NCI-H1694 (cell line): ENCODE measurements at places on chromosomes 1 and 21.

- DNase-seq, result no peak
Observed at GRCh38 chr1:41025979-41026819, 4.7 kb upstream of the SLFNL1 start.

DNA sequence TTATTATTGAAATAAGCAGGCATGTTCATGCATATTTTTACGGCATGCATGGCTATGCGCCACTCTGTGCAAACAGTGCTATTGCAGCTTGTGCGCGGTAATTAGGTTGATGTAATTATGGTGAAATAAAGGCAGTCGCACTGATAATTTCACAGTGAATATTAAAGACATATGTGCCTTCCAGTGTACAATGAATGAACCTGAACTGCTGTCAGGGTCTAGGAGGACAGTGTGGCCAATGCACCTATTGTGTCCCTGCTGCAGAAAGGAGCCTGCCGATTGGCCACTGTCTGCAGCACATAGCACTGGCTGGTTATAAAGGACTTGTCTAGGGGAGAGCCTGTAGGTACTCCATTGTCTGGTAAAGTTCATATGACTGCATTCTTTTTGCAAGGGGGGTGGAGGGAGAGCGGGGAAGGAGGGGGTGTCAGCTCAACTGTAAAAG lies 340.4 kb downstream of the USP25 start:
- DNase-seq, result no peak

GRCh38 chr21:16597753-16598152 lies 868.0 kb downstream of the USP25 start:
- DNase-seq, result no peak

DNA sequence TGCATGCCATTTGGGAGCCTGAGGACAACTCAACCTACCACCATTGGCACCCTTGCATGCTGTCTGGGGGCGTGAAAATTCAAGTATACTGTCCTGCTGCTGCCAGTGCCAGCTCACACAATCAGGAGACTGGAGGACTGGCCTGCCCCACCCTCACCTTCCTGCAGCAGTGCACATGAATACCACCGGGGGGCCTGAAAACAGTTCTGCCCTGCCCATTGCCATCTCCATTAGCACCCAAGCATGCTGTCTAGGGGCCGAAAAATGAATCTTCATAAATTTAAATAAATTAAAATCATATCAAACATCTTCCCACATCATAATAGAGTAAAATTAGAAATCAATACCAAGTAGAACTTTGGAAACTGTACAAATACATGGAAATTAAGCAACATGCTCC lies 322.1 kb upstream of the TMPRSS15 start:
- no peak for DNase-seq

- DNase-seq, result no peak
Observed at GRCh38 chr1:226457307-226457712, 49.4 kb upstream of the PARP1 start.

DNA sequence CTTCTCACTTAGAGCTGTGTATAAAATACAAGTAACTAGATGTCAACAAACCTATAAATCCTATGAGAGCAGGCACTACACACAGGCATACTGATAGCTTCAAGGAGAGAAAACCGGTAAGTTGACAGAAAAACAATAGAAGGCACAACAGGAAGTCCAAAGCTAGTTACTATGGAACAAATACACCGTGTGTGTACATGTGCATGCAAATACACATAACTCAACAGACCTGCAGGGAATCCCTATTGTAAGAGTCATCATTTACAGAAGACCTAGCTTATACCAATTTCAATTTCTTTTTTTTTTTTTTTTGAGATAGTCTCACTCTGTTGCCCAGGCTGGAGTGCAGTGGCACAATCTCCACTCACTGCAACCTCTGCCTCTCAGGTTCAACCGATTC lies 26.3 kb downstream of the JAK1 start:
- DNase-seq, result no peak

- no peak for DNase-seq
Observed at GRCh38 chr21:41660748-41661147, 106.1 kb downstream of the RIPK4 start.

DNA sequence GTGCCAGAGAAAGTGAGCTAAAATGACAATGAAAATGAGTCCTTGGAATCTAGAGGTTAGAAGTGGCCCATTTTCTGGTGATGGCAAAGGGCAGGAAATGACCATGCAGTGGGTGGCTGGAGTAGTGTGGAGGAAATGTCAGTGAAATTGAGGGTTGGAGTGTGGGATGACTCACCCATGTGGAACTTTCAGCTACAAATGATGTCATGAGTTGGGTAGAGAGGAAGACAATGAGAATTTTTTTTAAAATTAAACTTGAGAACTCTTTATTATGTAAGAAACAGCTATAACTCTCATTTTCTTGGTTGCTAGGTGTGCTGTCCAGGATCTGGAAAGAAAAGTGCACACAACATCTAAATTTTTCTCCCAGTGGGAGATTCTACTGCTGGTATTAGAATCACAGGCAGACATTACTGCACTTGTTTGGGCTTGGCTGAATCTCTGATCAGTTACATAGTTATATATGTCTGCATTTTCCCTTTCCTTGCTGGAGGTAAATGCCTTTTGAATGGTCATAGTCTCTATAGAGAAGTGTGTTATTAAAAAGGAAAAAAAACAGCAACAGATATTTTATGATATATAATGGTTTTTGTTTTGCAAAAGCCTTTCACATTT lies 56.8 kb upstream of the GNG12 start:
- no peak for DNase-seq

DNA sequence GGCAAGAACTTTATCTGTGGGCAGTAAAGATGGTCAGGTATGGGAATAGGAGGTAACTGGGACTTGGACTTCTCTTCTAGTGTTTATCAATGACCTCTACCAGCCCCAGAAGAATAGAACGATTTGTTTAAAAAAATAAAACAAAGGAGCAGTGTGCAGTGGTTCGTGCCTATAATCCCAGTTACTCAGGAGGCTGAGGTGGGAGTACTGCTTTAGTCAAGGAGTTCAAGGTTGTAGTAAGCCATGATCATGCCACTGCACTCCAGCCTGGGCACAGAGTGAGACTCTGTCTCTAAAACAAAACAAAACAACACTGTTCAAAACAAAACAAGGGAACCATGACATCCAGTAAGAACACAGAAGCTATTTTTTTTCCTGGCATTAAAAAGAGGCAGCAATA lies 4.3 kb downstream of the RNF19B start:
- DNase-seq, result no peak

- DNase-seq, result no peak
Observed at GRCh38 chr21:38931291-38931690, 125.6 kb downstream of the ETS2 start.

GRCh38 chr1:25223471-25223870 lies 8.8 kb downstream of the SYF2 start:
- no peak for DNase-seq

DNA sequence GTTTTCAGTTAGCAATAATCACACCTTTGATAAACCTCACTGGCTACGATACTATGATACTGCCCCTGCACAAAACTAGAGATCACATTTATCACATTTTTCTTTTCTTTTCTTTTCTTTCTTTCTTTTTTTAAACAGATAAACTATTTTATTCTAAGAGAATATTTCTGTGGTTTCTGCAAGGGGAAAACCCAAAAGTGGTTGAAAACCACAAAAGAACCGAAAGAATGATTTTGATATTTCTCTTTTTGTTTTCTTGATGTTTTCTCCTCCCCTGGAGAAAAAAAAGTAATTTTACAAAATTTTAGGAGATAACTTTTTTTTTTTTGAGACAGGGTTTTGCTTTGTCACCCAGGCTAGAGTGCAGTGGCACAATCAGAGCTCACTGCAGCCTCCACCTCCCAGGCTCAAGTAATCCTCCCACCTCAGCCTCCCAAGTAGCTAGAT lies 18.4 kb upstream of the FRRS1 start:
- DNase-seq, result no peak

DNA sequence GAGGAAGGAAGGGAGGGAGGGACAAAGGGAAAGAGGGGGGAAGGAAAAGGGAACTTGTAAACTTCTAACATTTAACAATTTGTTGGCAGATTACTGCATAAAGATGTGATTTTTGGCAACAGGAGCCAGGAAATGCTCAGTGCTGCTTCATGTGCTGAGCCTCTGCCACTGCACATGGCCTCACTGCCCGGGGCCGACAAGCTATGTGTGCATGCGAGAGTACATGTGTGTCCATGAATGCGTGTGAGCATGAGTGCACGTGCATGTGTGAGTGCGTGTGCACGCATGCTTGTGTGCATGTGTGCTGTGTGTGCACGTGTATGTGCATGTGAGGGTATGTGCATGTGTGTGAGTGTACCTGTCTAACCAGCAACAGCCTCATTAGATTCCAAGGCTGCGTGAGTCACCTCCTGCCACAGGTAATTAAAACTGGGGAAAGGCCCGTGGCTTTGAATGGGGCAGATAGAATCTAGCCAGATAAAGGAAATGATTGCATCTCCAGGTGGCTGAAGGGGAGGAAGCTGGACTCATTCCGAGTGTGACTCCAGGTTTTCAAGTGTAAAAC lies 41.4 kb upstream of the TSPEAR start:
- no peak for DNase-seq

GRCh38 chr21:38027901-38028498 lies 111.7 kb upstream of the KCNJ6 start:
- DNase-seq, result no peak

- no peak for DNase-seq
Observed at GRCh38 chr1:21012937-21013336, 163.8 kb downstream of the EIF4G3 start.

GRCh38 chr1:19811206-19811851 lies 3.8 kb downstream of the RNF186 start:
- DNase-seq, result no peak

GRCh38 chr1:43358121-43358745 lies 548 bp upstream of the CDC20 start:
- peak; percentile 32 for DNase-seq
